Hair follicular keratinocyte (primary cell): ENCODE measurements at places on chromosomes 3 and 15. TPM values are rescaled to one million over a fixed set of nuclear protein-coding genes. Genes with fewer than 3 reads are reported as not detected.

Gene ASTE1
- 4.2 and 4.7 TPM in 2 replicates for total RNA-seq

Gene PARP15
- total RNA-seq, result 0.04 TPM in 1 of 2 replicates, not detected in the other

Gene TM4SF4
- not detected in 2 replicates for total RNA-seq

Gene SKOR1
- total RNA-seq, result 0.08 TPM in 1 of 2 replicates, not detected in the other

Gene ECE2
- total RNA-seq, result not detected in 2 replicates

Gene NIT2
- total RNA-seq, result 41.6 and 49.3 TPM in 2 replicates

Gene NLGN1
- total RNA-seq, result not detected in 2 replicates

Gene FAM3D
- not detected in 2 replicates for total RNA-seq

Gene UTS2B
- total RNA-seq, result not detected in 2 replicates

Gene SLC25A20
- 8.1 and 15.5 TPM in 2 replicates for total RNA-seq

Gene OXTR
- 0.16 and 0.61 TPM in 2 replicates for total RNA-seq

Gene MCTP2
- 12.3 and 12.4 TPM in 2 replicates for total RNA-seq

Gene PLAAT1
- 0.19 and 0.55 TPM in 2 replicates for total RNA-seq

Gene GOLGB1
- total RNA-seq, result 15.3 and 27.0 TPM in 2 replicates

Gene GXYLT2
- 3.3 and 6.0 TPM in 2 replicates for total RNA-seq

Gene CCR9
- not detected in 2 replicates for total RNA-seq

Gene RPN1
- 385 and 409 TPM in 2 replicates for total RNA-seq
